Spinal cord (tissue), 10 donors: ENCODE measurements at places on chromosomes 1 and 21.
A peak's percentile ranks its signal among the peaks of the same experiment; 100 is the strongest.

GRCh38 chr21:25273959-25274358 lies 333.3 kb downstream of the MRPL39 start:
- no peak for DNase-seq

GRCh38 chr1:204991342-204991844 lies 51.6 kb upstream of the CNTN2 start:
- DNase-seq: no peak

- no peak for DNase-seq
Observed at GRCh38 chr1:197181982-197182381, 35.5 kb upstream of the ASPM start.

DNA sequence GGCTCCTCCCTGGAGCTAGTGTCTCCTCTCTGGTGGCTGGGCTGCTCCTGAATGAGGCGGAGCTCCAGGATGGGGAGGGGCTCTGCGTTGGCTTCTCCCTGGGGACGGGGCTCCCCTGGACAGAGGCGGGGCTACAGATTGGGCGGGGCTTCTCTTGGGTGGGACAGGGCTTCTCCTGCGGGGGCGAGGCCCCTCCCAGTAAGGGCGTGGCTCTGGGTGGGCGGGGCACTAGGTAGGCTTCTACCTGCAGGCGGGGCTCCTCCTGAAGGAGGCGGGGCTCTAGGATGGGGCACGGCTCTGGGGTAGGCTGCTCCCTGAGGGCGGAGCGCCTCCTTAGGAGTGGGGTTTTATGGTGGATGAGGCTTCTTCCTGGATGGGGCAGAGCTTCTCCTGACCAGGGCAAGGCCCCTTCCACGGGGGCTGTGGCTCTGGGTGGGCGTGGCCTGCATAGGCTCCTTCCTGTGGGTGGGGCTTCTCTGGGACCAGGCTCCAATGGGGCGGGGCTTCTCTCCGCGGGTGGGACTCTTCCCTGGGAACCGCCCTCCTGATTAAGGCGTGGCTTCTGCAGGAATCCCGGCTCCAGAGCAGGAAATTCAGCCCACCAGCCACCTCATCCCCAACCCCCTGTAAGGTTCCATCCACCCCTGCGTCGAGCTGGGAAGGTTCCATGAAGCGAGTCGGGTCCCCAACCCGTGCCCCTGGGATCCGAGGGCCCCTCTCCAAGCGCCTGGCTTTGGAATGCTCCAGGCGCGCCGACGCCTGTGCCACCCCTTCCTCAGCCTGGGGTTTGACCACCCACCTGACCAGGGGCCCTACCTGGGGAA lies 22.7 kb upstream of the ARF1 start:
- DNase-seq: no peak

DNA sequence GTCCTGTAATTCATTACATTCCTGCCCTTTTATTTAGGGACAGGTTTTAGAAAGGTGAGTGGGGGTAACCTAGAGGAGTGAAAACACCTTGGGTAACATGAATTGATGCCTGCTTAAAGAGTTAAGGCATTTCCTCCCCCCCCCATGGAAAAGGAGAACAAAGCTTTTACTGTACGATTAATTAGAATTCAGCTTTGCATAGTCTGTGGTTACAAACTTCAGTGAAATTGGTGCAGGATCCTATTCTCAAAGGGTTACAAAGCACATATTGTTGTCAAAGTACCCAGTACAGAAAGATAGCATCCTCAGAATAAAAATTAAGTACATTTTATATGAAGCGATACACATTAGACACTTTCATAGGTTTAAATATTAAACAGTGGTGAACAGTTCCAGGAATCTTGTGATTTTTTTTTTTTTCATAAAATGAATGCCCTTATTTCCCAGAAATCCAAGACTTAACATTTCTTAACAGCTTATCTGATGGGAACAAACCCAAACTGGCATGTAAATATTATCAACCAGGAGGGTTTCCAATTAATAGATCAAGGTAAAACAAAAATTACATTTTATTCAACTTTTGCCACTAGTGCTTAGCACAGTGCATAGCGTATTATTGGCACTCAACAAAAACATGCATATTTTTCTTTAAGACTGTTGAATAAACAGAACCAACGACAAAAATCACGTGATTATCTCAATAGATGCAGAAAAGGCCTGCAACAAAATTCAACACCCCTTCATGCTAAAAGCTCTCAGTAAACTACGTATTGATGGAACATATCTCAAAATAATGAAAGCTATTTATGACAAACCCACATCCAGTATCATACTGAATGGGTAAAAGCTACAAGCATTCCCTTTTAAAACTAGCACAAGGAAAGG lies 172.7 kb downstream of the PDE4B start:
- no peak for DNase-seq

DNA sequence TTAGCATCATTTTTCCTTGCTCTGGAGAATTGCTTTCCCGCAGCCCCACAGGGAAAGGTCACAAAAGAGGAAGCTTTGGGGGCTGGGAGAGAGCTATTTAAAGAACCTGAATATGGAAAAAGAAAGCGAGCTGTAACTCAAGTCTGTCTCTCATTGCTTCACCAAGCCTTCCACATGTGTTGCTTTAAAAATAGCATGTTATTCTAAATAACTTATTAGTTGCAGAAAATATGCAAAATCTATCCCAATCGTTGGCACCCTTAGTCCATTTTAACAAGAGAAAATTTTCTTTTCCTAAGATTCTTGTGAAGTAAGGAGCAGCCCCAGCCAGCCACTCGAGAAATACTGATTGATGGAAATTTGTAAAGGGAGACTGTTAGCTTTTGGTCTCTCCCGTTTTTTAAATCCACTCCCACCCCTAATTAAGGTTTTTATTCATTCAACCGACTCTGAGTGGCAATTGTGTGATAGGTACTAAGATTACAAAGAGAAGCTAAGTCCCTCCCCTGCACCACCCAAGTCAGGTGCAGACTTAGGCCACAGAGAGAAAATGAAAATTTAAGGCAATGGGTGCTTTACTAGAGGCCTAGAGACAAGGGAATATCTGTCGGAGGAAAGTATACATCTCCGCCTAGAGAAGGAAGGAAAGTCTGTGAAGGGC lies 802 bp downstream of the CYP4X1 start:
- peak; percentile 70 for DNase-seq

- no peak for DNase-seq
Observed at GRCh38 chr1:194056169-194056568, 869.8 kb upstream of the B3GALT2 start.

GRCh38 chr1:92123868-92124267 lies 43.7 kb downstream of the BTBD8 start:
- DNase-seq: no peak

DNA sequence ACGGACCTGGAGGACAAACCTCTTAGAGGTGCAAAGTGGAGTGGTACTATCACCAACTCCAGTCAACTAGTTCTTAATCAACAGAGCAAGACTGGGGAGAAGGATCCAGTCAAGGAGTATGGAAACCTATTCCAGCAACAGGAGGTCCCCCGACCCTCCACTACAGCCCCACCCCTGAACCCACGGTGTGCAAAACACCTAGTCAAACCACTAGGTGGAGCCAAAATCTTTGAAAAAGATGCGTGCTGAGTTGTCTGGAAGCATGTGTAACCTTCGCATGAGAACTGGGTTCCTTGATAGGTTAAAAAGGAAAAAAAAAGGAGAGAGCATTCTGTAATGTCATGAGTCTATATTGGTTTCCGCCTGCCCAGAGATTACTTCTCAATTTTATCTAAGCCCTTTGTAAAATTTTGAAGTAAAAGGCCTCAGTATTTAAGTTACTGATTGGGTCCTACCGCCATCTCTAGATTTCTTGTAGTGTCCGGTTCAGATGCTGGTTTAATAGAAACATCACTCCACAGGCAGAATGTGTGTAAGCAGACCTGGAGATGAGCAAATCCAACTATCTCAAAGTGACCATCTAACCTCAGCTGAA lies 81.9 kb upstream of the HAO2 start:
- no peak for DNase-seq

DNA sequence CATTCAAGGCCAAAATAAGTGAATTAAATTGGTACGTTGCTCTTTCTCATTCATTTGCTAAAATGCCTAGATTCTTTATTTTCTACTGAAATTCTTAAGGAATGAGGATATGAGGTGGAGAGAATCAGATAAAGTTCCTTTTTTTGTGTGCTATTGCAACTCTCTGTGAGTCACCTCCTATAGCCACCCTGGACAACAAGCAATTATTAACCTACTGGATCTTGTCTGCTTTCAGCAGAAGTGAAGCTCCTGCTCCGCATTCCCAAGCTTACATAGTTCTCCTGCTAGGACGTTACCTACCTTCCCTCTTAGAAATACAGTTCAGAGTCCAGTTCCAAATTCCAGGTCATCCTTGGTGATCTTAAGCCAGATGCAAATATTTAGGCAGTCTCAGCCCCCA lies 4.8 kb upstream of the KCNJ6 start:
- no peak for DNase-seq

GRCh38 chr1:85328713-85329397 lies 52.4 kb upstream of the BCL10 start:
- no peak for DNase-seq

DNA sequence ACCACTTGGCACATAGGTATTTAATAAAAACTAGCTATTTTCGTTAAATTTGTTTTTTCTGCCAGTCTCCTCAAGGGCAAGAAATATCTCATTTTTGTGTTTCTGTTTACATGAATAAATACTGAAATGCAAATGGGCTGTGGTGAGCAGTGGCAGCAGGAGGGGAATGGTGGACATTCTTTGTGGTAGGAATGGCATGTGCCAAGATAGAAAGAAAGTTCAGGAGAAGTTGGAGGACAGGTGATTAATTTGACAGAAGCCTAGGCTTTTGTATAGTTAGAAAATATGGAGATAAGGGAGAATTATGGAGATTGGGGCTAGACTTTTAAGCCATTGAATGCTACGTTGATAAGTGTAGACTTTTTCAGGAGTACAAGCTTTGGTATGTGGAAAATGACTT lies 8.6 kb downstream of the RAP1A start:
- no peak for DNase-seq

GRCh38 chr1:12174924-12175810 lies 8.4 kb downstream of the TNFRSF1B start:
- no peak for DNase-seq

DNA sequence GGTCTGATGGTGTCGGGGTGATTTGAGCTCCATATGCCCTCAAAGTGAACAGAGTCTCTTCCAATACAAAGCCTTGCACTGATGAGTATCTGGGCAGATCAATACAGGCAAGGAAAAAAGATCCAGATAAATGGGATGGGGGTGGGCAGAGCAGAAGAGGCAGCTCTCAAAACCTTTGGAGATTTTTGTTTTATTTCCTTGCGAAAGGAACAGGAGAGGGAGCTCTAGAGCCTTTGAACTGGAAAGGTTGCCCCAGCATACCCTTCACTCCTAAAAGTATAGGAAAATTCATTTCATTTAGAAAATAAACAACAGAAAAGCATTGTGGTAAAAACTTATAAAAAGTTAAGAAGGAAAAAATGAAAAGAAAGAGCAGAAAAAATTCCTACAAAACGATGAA lies 31.4 kb upstream of the OLIG2 start:
- no peak for DNase-seq

DNA sequence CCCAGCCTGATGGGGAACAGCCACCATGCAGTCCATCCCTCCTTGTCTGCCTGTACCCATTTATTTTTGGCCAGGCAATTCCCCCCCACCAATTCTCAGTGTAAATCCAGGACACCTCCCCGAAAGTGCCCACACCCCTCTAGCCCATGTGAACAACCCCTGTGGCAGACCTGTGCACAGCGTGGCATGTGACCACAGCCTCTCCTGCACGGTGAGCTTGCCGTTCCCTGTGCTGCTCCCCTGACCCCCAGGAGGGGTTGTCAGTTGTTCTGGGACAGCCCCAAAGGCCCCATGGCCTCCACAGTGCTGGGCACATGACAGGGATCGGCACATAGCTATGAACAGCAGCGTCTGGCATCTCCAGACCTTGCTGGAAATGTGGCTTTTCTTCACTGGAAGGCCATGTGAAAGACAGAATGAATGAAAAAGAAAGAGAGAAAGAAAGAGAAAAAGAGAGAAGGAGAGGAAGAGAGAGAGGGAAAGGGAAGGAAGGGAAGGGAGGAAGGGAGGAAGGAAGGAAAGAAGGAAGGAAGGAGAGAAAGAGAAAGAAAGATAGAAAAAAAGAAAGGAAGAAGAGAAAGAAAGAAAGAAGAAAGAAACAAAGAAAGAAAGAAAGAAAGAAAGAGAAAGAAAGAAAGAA lies 3.9 kb downstream of the CAPN9 start:
- no peak for DNase-seq

DNA sequence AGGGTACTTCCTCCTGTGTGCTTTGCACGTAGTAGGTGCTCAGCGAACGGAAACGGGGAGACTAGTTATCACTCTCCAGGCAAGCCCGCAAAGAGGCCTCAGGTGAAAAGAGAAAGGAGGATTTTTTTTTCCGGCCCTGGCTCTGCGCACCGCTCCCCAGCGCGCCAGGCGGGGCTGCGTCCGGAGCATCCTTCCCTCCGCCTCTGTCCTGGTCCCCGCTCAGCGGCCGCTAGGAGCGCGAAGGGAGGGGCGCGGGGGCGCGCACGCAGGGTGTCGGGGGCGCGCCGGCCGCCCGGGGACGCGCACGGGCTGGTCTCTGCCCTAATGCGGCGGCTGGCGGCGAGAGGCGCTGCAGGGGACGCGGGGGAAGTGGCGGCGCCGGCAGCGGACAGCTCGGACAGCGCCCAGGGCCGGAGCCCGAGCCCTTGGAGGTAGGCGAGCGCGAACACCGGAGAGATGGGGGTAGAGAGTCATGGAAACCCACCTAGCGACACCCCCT lies 42.3 kb upstream of the NFASC start:
- peak; percentile 70 for DNase-seq

- DNase-seq: no peak
Observed at GRCh38 chr1:246114369-246114768, 392.7 kb downstream of the SMYD3 start.

- DNase-seq: no peak
Observed at GRCh38 chr1:154553056-154554030, 5.1 kb downstream of the UBE2Q1 start.

- no peak for DNase-seq
Observed at GRCh38 chr1:228684607-228685006, 50.7 kb upstream of the RHOU start.

- DNase-seq: no peak
Observed at GRCh38 chr1:72371259-72372035, 89.1 kb upstream of the NEGR1 start.

GRCh38 chr1:167423684-167424619 lies 94.4 kb downstream of the CD247 start:
- DNase-seq: no peak

DNA sequence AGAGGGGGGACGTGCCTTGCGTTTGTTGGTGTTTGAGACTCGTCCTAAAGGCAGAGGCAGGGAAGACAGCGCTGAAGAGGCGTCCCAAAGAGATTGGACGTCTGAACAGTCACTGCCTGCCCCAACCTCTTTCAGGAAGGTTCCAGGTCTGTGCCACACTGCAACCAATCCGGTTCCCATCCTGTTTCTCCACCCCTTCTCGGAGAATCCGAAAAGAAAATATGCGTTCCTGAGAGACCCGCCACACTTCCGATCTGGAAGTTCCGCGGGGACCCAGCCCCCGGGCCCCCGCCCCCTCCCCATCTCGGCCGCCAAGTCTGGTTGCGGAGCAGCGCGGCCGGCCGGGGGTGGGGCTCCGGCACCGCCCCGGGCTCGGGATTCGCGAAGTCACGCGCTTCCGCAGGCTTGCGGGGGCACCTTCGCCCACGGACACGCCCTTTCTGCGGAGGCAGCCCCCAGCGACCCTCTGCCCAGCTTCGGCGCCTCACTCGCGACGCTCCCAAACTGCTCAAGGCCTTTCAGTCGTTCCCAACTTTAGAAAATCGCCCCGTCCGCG lies 124.5 kb upstream of the DPYD start:
- DNase-seq: peak; percentile 71

GRCh38 chr1:213124590-213124989 lies 73.5 kb downstream of the RPS6KC1 start:
- no peak for DNase-seq
